Smooth muscle cell of the brain vasculature (primary cell): ENCODE measurements at places on chromosomes 16 and 17.

GRCh38 chr17:8185582-8186445 lies 4.2 kb downstream of the BORCS6 start:
- DNase-seq: no peak

DNA sequence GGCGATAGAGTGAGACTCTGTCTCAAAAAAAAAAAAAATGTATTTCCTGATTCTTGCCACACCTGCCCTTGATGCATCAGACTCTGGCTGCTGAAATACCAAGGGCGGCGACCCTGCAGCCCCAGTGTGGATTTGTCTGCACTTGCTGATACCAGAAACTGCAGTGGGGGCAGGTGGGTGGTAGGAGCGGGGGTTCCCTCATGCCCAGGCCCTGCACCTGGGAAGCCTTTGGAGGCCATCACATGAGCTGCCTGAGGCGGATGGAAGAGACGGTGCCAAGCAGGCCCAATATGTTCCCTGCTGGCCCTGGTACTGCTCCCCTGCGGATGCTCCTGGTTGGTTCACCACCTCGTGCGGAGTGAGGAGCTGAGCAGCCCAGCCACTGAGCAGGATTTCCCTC lies 50.6 kb downstream of the MARF1 start:
- DNase-seq: no peak

- no peak for DNase-seq
Observed at GRCh38 chr16:55809851-55810250, 23.0 kb downstream of the CES1 start.

- no peak for DNase-seq
Observed at GRCh38 chr16:79213214-79213613, 387.3 kb downstream of the MAF start.

GRCh38 chr17:74117999-74118421 lies 85.5 kb upstream of the RPL38 start:
- no peak for DNase-seq

GRCh38 chr16:87583453-87584131 lies 18.7 kb upstream of the JPH3 start:
- DNase-seq: no peak

GRCh38 chr17:34391241-34391640 lies 28.2 kb upstream of the CCL1 start:
- no peak for DNase-seq

- DNase-seq: no peak
Observed at GRCh38 chr17:77891602-77892001, 66.9 kb upstream of the TNRC6C start.

DNA sequence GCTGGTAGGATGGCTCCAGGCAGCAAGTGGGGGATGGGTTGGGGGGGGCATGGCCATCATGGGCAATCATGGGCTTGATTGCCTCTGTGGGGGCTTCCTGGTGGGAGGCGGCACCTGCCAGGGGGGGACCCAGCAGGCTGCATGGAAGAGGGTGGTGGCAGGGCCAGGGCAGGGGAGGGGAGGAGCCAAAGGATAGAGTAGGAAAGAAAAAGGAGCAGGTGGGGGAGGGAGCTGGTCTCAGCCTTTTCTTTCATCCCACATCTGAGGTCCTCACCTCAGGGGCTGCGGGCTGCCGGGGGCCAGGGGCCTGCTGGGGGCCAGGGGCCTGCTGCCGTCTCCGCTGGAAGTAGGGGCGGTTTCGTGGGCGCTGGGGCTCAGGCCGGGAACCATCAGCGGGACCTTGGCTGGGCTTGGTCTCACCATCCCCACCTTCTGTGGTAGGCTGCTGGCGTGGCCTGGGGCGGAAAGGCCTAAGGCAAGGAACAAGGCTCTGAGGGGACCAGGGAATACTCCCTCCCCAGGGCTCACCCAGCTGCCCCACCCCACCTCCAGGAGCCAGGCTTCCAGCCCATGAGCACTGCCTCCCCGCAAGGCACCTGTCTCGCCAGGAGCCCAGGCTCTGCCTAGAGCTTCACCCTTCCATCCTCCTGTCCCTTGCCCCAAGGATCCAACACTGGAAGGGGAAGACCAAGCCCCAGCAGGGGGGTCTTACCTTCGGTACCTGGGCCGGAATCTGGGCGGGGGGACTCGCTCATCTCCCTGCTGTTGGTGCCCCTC lies 5.0 kb downstream of the YBX2 start:
- DNase-seq: no peak

DNA sequence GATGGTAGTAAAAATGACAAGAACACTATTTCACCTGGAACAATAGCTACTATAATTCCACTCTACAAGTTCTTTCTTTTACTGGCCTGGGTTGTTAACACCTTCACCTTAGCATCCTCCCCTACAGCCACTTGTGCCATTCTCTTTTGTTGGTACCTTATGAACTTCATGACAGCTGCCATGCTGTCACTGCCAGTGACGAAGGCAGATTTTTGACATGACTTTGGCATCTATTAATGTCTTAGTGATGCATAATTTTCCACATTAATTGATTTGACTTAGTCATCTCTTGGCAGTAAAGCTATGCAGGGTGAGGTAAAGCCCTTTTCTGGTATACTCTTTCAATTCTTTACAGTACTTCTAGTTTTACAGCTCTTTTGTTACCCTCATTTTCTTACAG lies 207.9 kb downstream of the TANC2 start:
- no peak for DNase-seq

DNA sequence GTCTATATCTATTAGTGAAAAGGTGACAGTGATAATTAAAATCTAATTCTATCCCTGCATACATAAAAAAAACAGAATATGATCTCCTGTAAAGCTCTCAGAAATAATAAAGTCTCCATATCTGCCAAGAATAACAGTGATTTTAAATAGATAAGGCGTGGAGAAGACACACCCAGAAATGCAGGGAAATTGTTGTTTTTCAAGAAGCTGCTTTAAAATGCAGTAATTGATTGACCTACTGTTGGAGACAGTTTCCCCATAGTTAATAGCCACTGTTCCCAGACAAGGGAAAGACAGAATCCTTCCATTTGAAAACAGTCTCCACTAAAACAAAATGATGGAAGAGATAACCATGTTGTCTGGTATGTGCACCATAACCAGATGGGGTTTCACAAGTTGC lies 571.5 kb upstream of the CDH5 start:
- DNase-seq: no peak

DNA sequence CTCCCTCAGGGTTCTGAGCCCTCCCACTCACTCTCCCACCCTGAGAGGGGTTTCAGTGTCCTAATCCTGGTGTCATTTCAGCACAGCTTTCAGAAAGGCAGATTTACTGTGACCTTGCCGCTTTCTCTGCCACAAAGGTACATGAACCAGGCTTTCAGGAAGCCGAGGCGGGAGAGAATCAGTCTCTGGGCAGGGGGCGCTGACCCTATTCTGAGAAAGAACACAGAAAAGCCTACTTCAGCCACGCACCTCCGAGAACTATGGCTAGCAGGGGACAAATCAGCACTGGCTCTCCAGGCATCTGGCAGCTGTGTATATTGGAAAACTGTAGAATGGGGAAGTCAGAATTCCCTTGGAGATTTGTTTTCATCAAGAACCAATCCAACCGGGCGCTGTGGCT lies 57.7 kb upstream of the BCAR1 start:
- no peak for DNase-seq

- no peak for DNase-seq
Observed at GRCh38 chr17:58507123-58507634, 7.3 kb downstream of the MTMR4 start.

DNA sequence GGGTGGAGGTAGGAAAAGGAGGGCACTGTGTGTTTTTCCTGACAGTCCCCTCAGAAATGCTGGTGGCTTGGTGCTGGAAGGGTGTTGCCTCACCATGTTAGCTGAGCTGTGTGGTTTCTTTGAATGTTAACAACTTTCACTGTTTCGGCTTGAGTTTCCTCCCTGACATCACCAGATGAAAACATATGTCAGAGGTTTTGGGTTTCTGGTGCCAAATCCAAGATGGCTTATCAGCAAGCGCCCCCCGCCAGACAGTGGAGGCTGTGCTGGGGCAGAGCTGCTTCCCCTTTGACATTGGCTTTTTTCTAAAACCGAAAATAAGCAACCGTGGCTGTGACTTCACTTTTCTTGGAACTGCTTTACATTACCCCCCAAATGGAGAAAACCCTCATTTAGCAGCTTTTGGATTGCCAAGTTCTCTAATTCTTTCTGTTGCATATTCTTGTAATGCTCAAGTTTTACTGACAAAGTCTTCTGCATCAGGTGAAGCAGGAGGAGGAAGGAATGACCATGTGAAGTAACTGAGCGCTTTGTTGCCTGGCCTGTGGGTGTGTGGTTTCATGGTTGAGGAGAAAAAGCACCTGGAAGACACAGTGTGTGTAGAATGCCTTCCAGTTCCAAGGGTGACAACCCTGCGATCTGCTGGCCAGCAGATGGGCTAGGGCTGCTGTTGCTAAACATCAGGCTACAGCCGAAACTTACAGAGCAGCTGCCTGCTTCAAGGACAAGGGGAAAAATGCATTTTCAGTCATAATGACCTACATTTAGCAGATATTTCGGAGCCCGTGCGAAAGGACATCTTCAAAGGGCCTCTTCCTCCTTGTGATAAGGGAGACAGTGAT lies 9.7 kb downstream of the RMI2 start:
- DNase-seq: no peak

DNA sequence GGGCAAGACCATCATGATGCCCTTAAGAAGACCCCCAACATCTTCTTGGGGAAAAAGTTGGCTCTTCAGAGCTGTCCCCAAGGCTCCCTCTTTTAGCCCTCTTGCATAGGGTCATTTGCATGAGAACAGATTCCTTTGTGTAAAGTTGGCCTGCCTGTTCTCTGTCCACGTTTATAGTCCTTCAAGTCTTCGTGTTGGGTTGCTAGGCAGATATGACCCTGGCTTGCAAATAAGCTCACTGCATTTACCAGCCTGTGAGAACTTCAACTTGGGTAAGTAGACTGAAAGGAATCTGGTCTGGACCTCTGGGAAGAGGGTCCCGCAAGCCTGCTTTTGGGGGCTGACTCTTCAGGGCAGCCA lies 2.9 kb downstream of the ARSG start:
- no peak for DNase-seq

GRCh38 chr17:42989141-42989540 lies 8.8 kb downstream of the RUNDC1 start:
- DNase-seq: no peak

DNA sequence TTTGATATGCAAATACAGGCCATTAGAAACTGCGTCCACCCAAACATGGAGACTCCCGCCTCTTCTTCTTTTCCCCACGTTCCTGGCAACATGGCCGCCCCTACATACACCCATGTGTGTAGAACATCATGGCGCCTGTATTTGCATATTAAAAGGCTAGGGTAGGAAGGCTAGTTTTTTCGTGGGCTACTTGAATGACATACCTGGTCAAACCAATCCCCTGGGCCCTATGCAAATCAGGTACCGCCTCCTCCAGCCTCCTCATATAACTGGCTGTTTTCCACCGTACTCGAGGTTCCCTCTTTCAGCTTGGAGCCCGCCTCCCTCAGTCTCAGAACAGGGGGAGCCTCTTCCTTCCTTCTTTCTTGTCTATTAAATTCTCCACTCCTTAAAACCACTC lies 840 bp upstream of the CD300LB start:
- no peak for DNase-seq

GRCh38 chr16:68844211-68844564 lies 857 bp downstream of the TANGO6 start:
- DNase-seq: no peak

GRCh38 chr17:28940675-28941074 lies 10.6 kb downstream of the PHF12 start:
- no peak for DNase-seq
